ENCODE measurements at places on chromosomes 13 and 19.
A peak's percentile ranks its signal among the peaks of the same experiment; 100 is the strongest.

DNA sequence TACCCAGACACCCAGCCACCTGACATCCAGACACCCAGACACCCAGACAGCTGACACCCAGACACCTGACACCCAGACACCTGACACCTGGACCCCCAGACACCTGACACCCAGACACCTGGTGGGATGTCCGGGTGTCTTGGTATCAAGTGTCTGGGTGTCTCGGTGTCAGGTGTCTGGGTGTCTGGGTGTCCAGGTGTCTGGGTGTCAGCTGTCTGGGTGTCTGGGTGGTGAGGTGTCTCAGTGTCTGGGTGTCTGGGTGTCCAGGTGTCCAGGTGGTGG is 18.6 kb downstream of the C19orf12 start:
- no peak for DNase-seq

GRCh38 chr19:3692141-3693024 is 7.9 kb downstream of the PIP5K1C start:
- no peak for DNase-seq

- DNase-seq, result no peak
Observed at GRCh38 chr19:19120308-19121231, 17.7 kb downstream of the TMEM161A start.

DNA sequence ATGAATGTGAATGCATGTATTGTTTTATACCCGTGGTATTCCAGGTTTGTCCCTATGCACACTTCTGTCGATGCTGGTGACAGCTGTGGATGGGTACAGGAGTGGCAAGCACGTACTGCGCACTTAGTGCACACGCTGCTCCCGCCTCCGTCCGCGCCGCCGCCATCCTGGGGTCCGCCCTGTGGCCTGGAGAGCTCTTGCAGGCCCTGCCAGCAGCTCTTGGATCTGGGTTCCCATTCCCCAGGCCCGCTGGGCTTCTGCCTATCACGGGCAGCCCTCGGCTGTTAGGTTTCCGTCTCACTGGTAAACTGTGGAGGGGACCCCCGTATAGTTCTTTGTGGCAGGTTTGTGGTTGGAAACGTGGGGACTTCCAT is 4.0 kb downstream of the GNA11 start:
- DNase-seq, result no peak

- DNase-seq, result peak; percentile 77
Observed at GRCh38 chr19:50330365-50331078, 1.3 kb upstream of the KCNC3 start.

DNA sequence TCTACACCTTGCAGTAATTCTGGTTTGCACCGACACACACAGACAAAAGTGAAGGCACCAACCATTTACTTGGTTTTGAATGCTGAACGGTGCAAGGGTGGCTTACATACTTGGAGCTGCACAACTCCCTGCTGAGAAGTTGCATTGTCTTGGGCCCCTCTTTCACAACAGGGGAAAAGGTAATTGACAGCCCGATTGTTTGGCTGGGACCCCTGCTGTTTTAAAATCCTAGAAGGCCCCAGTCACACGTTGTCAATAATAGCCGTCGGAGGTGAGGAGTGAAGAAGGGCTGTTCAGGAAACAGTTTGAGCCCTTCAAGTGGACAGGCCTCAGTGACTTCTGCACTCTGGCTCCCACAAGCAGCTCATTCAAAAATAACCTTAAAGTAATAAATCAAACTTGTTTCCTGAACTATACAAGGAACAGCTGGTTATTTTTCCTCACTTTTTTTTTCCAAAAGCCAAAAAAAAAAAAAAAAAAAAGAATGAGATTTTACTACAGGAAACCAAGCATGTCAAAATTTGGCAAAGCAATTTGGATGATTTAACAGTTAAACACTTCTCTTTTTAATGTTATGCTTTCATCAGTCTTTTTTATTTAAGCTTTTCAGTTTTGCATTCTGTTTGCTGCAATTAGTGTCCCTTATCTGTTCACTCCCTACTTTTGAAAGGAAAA is 19.0 kb upstream of the SPRY2 start:
- DNase-seq, result no peak

All from NCI-H1694 treated with DMSO at 0.1 percent for 48 hours (cell line).